Upper lobe of right lung (tissue), 1 donor: ENCODE measurements at places on chromosomes 5 and 9.

DNA sequence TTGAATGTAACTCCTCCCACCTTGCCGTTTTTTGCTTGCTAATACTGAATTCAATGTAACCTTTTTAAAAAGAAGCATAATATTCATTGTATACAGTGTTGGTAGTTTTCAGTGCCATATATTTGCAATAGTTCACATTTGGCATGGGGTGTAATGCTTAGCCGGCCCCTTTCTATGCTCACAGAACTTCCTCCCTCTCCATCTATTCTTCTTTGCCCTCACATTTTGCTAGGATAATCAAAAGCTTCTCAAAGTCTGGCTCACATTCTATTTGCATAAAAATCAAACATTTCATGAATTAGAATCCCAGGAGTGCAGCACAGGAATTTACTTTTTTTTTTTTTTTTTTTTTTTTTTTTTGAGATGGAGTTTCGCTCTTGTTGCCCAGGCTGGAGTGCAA is 226.3 kb upstream of the MPDZ start:
- H3K36me3 ChIP-seq, result no peaks in the 10 kb centered on the region
- no peaks in the 10 kb centered on the region for H3K27me3 ChIP-seq
- no peak overlapping the region for H3K27ac ChIP-seq

- H3K36me3 ChIP-seq, result no peaks in the 10 kb centered on the region
- peaks cover 6% of the 10 kb centered on the region for H3K27me3 ChIP-seq
- peaks cover 4% of the 10 kb centered on the region for H3K4me1 ChIP-seq
- no peak overlapping the region for H3K27ac ChIP-seq
These were observed 14.7 kb upstream of the SFXN1 start for GRCh38 chr5:175463641-175464040.

- no peaks in the 10 kb centered on the region for H3K4me1 ChIP-seq
- no peak for DNase-seq
- no peak overlapping the region for H3K27ac ChIP-seq
- no peak overlapping the region for H3K4me3 ChIP-seq
- no peaks in the 10 kb centered on the region for H3K36me3 ChIP-seq
- H3K27me3 ChIP-seq, result no peaks in the 10 kb centered on the region
These were observed 388.4 kb upstream of the PTGER4 start for GRCh38 chr5:40291338-40291737.

GRCh38 chr5:169218861-169219260 is 82.1 kb downstream of the SLIT3 start:
- no peak overlapping the region for H3K4me3 ChIP-seq
- no peak for DNase-seq
- no peaks in the 10 kb centered on the region for H3K36me3 ChIP-seq

GRCh38 chr9:111356481-111357244 is 26.6 kb upstream of the OR2K2 start:
- H3K36me3 ChIP-seq, result peaks cover 17% of the 10 kb centered on the region
- H3K4me1 ChIP-seq, result no peaks in the 10 kb centered on the region
- H3K27me3 ChIP-seq, result no peaks in the 10 kb centered on the region
- no peak for DNase-seq

DNA sequence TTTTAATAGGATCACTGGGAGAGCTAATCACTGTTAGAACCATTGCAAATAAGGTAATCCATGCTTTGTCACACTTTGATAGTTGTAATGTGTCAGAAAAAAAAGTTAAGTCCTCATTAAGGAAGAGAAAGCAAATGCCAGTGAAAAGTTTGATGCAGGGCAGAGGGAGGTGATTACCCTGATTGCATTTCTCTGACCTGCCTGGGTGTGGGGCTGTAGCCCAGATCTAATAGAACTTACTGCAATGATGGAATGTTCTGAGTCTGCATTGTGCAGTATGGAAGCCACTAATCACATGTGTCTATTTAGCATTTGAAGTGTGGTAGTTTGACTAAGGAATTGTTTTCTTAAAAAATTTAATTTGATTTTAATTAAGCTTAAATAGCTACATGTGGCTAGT is 202.7 kb downstream of the ATP10B start:
- H3K36me3 ChIP-seq, result no peaks in the 10 kb centered on the region
- H3K27ac ChIP-seq, result no peak overlapping the region
- H3K4me3 ChIP-seq, result no peak overlapping the region
- H3K4me1 ChIP-seq, result no peaks in the 10 kb centered on the region
- DNase-seq, result no peak
